ENCODE measurements at places on chromosomes 13 and 19.

DNA sequence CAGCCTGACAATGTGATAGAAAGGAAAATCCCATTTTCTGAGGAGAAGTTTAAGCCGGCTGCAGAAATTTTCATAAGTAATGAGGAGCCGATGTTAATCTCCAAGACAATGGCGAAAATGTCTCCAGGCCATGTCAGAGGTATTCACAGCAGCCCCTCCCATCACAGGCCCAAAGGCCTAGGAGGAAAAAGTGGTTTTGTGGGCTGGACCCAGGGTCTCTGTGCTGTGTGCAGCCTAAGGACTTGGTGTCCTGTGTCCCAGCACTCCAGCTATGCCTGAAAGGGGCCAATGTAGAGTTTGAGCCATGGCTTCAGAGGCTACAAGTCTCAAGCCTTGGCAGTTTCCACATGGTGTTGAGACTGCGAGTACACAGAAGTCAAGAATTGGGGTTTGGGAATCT is 32.9 kb upstream of the GPC6 start:
- no peak for DNase-seq

GRCh38 chr13:75364131-75364713 is 117.7 kb downstream of the TBC1D4 start:
- no peak for DNase-seq

DNA sequence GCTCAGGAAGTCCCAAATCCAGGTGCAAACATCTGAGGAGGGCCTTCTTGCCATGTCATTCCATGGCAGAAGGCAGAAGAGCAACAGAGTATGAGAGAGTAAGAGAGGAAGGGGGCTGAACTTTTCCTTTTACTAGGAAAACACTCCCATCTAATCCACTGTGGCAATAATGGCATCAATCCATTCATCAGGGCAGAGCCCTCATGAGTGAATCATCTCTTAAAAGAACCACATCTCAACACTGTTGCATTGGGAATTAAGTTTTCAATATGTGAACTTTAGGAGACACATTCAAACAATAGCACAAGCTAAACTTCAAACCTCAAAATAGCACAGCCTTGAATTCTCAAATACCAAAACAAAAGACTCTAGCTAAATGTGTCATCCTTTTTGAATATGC is 264.5 kb downstream of the KCTD12 start:
- no peak for DNase-seq

DNA sequence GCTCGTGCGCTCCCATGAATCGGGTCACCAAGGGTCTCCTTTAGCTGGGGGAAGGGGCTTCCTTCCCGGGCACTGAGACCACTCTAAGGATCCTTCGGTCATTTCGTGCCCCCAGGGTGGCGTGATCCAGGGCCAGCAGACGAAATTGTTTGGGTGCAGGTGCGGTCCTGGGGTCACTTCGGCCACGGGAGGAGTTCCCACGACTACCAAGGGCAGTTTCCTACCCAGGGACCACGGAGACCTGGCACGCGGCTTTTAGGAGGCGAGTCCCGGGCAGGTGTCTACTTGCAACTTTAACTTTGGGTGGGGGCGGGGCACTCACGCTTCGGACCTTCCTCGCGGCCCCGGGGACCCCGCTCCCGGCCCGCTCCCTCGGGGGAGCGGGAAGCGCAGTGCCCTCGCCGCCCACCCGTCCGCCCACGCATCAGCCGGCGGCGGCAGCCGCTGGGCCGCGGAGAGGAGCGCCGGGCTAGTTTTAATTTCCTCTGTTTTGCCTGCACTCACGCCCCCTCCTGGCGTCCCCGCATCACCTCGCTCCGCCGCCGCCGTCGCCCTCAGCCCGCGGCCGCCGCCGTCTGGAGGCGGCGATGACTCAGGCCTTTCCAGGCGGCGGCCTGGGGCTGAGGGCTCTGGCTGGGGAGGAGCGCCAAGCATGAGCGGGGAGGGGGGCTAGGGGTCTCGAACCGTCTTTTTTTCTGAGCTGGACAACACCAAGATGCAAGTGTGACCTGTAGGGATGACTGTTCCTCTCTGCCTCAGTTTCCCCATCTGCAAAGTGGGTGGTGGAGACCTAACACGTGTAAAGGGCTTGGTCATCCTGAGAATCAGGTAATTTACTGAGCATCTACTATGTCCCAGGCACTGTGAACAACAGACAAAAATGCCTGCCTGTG is 21.8 kb downstream of the OLFM2 start:
- peak; percentile 66 for DNase-seq

- DNase-seq, result peak; percentile 21
These were observed 8.1 kb downstream of the PIK3R2 start for GRCh38 chr19:18160971-18161635.

DNA sequence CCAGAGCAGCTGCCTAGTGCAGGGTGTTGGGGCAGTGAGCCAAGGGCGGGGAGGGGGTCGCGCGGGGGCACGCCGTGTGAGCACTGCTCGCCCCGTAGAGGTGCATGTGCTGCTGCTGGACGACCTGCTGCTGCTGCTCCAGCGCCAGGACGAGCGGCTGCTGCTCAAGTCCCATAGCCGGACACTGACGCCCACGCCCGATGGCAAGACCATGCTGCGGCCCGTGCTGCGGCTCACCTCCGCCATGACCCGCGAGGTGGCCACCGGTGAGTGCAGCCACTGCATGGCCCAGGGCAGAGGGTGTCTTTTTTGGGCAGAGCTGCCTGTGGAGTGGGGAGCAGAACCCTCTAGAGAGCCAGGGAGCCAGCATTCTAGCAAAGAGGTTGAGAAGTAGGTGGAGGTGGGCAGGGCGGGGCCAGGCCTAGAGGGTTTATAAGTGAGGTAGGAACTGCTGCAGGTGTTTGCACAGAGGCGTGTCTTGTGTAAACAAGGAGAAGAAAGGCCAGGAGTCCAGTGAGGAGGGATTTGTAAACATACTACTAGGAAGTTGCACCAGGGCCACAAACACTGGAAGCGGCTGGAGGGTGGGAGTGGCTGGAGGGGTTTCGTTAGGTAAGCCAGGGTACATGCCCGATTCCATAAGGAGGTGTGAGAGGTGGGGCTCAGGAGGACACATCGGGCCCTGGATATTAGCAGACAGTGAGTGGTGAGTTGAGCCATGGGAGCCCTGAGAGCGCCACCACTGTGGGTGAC is 21.3 kb downstream of the ARHGEF1 start:
- DNase-seq, result no peak

GRCh38 chr13:80121038-80121437 is 219.9 kb downstream of the SPRY2 start:
- no peak for DNase-seq

- no peak for DNase-seq
These were observed 2.2 kb downstream of the ZNF100 start for GRCh38 chr19:21765151-21765550.

GRCh38 chr13:45361596-45362206 is 20.7 kb upstream of the TPT1 start:
- DNase-seq, result peak; percentile 27

GRCh38 chr19:39154629-39155100 is 29.1 kb downstream of the PAK4 start:
- no peak for DNase-seq

DNA sequence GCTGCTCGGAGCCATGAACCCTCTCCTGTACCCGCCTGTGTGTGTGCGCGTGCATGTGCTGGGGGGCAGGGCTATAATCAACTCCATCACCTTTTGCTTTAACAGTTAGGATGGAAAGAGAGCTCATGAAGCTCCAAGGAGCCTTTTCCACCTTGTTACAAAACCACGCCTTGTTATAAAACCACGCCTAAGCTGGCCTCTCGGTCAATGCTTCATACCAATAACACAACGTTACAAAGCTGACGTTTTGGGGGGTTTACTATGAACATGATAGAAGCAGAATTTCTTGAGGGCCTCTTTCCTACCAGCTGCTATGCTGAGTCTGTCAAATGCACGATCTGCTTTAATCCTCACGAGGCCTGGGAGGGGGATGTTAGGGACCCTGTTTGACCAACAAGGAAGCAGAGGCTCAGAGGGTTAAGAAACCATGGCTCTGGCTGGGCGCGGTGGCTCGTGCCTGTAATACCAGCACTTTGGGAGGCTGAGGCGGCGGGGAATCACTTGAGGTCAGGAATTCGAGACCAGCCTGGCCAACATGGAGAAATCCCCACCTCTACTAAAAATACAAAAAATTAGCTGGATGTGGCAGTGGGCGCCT is 11.9 kb downstream of the CAPS start:
- DNase-seq, result no peak

DNA sequence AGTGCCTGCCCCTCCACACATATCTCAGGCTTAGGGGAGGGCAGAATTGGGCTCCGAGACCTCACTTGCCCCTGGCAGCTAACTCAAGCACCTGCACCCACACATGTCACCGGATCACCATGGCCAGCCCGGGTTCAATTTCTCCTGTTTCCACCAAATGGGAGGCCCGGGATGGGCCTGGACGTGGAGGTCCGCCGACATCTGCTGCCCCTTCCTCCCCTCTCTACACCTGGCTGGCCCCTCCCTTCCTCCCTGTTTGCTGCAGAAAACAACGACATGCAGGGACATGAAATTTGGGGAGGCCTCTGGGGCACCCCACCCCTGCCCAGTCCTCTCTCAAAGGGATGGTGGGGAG is 1.3 kb downstream of the PRKD2 start:
- DNase-seq, result no peak

- DNase-seq, result no peak
These were observed 134.1 kb upstream of the RXFP2 start for GRCh38 chr13:31605076-31605860.

DNA sequence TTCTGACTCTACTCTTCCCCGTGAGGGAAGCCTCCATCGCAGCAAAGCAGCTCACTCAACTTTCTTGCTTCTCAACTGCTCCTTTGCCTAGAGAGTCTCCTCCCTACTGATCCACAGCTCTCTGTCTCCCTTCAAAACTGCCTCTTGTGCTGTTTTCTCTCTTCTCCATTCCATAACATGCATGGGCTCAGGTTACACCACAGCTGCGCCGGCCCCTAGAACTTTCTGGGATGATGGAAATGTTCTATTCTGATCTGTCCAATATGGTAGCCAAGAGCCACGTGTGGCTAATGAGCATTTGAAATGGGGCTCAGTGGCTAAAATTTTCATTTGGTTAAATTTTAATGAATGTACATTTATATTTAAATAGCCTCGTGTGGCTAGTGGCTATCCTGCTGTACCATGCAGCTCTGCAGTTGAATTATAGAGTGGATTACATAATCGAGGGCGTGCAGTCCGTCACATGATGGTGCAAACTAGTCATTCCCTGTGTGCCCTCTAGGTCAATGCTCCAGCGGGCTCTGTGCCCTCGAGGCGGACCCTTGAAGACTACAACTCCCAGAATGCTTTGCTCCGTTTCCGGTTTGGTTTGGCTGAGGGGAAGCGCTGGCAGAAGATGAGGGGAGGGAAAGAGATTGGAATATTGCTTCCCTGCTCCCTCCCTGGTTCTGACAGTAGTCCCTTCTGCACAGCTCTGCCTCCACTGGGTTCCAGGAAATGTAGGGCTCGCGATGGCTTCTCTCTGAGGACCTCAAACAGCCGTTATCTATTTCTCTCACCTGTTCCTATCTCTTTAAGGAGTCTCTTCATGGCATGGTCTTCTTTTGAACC is 109.8 kb downstream of the CACNA1A start:
- peak; percentile 50 for DNase-seq

DNA sequence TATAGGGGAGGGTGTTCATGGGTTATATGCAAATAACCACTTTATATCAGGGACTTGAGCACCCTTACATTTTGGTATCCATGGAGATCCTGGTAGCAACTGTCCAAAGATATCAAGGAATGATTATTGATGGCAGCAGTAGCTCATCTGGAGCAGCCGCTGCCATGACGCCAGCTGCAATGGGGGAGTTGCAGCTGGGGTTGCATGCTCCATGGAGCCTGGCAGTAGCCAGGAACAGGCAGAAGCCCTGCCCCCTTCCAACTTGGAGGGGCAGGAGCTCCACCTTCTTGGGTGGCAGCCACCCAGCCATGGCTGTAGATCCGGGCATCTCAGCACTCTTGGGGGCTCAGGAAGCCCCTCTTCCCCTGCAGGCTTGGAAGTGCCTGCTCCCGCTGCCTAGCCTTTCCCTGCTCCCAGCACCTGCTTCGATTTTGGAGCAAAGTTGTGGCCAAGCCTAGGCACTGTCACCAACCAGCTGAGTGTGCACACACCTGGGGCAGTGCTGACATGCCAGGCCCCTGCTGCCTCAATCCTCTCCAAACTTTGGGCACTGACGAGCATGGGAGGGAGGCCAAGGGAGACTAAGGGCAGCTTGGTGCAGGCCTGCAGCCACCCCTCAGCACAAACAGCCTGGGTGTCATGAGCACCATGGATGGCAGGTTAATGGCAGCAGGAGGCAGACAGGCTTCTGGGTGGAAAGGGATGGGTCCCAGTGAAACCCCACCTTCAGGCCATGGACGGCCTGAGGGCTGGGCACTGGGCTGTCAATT is 235.6 kb upstream of the CSNK1A1L start:
- no peak for DNase-seq

GRCh38 chr19:38264486-38265212 is at the start of gene SPINT2:
Gene SPINT2 (plus strand): TSS chr19:38264573. CDS start chr19:38264893, 320 bp downstream.
- no peak for DNase-seq

DNA sequence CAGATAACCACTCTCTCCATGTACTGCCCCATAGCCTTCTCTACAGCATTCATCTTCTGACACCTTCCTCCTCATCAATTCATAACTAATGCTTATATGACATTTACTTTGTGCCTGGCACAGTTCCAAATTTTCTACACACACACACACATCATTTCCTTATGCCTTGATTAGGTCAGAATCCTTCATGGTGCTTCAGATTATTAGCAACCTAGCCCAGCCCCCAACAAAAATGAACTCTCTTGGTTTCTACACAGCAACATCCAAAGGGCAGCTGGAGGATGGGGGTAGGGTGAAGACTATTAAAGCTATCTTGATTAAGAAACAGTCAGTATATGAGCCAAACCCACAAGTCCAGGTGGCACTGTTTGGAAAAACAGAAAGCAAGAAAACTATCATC is 3.7 kb downstream of the RUBCNL start:
- no peak for DNase-seq

GRCh38 chr13:23086968-23087623 is 93.7 kb upstream of the SGCG start:
- DNase-seq, result no peak

GRCh38 chr19:13297023-13297422 is 146.8 kb downstream of the IER2 start:
- DNase-seq, result no peak

GRCh38 chr19:7986321-7987113 is 18.9 kb downstream of the ELAVL1 start:
- peak; percentile 73 for DNase-seq

GRCh38 chr19:44615863-44616247 is 2.5 kb downstream of the IGSF23 start:
- no peak for DNase-seq

GRCh38 chr13:96768524-96768923 is 225.8 kb downstream of the OXGR1 start:
- DNase-seq, result no peak

DNA sequence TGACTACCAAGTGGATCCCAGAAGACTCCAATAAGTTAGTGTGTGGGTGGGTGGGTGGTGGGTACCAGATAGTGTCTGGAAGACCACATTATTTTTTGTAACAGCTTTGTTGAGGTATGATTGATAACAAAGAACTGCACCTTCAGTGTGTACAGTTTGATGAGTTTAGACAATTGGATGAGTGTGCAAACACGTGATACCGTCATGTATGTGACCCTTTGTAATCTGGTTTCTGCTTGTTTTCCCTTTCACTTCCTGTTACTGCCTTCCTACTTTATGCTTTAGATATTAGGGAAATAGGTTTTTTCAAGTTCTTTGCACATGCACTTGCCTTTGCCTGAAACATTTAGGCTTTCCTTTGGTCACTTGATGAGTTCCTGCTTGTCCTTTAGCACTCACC is 8.5 kb downstream of the RPL21 start:
- DNase-seq, result no peak

All from HFFc6 (cell line).